Suppressor macrophage (primary cell): ENCODE measurements at places on chromosomes 6 and 20.

- no peak for DNase-seq
These were observed 126.9 kb downstream of the TMEM242 start for GRCh38 chr6:157196391-157196790.

GRCh38 chr6:158311626-158312025, 639 bp upstream of the TULP4 start:
- no peak for DNase-seq

DNA sequence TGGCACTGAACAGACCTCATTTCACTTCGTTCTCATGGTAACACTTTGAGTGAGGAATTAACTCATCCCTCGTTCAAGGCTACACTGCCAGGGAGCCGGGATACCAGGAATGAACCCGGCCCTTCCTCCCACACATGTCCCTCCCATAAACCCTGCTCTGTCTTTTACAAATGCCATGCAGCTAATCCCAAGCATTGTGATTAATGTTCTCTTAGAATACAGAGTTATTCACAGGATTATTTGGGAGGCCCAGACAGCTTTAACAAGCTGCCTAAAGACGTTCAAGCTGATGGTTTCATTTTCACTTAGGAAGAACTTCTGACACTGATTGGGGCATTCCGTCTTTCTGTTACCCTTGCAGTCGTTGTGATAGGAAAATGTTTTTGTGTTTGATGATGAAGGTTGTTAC, 42.5 kb upstream of the CD83 start:
- DNase-seq, result peak; percentile 58

DNA sequence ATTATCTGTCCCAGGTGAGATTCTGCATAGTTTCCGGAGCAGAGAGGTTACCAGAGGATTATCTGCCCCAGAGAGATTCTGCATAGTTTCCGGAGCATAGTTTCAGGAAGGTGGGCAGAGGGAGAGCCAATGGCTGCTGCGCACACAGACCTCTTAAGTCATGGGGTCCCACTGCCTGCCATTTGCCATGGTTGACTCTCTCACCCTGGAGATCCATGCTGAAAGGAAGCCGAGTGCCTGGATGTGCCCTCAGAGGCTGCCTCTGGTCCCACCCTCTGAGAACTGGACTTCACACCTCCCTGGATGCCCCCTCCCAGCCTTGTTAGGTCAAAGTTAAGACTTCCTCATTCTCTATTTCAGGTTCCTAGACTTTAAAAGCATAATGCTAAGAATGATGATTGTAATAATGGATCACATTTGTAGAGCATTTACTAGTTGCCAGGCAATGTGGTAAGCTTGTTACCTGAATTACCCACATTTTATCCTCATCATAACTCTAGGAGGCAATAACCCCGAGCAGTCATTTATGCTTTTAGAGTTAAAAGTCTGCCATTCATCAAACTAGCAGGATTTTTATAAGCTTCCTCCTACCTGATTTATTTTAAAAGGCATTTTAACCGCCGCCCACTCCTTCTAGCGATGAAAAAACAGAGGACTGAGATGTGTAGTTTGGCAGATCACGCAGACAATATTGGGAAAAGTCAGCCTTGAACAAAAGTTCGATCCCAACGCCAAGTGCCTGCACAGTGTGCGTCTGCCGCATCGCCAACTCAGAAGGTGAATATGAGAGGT, 11.9 kb downstream of the SERPINB9 start:
- DNase-seq, result no peak

DNA sequence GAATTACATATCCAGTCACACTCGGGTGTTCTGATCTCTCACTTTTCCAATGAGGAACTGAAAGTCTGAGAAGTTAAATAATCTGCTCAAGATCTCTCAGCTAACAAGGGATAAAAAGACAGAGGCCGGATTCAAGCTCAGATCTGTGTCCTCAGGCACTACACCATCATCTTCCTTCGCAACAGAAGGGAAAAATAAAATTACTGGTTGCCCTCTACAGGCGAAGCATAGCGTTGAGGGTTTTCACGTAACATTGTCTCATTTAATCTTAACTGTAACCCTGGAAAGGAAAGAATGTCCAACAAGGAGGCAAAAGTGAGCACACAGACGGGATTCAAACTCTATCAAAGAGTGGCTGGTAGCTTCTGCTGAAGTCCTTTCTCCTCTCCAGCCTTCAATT, 67.8 kb upstream of the ANKEF1 start:
- DNase-seq, result no peak

DNA sequence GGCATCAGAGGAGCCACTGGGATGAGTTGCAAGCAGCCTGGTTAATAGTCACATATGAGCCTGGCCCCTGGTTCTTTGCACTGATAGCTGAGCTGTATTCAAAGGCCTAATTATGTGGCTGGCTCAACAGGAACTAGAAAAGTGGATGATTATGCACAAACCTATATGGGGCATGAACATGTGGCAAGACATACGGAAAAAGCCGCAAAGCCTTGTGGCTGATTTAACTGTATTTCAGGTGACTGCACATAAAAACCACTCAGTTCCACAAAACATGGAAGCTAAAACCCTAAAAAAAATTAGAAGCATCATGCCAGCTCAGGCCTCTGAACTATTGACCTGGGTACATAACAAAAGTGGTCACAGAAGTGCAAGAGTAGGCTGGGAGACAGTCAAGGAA, 13.0 kb upstream of the MUC22 start:
- DNase-seq, result no peak

DNA sequence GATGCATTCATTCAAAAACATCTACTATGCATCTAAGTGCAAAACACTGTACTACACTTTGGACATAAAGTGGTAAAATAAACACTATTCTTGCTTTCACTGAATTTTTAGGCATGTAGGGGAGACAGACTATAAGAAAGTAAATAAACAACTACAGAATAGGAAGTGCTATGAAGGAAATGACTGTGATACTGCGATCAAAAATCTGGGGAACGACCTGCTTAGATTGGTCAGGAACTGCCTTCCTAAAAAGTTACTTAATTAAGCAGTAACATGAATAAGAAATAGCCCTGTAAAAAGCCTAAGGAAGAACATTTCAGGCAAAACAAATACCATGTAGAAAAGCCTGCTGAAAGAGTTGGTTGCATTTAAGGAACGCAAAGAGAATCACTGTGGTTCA, 50.6 kb downstream of the HACE1 start:
- DNase-seq, result no peak

DNA sequence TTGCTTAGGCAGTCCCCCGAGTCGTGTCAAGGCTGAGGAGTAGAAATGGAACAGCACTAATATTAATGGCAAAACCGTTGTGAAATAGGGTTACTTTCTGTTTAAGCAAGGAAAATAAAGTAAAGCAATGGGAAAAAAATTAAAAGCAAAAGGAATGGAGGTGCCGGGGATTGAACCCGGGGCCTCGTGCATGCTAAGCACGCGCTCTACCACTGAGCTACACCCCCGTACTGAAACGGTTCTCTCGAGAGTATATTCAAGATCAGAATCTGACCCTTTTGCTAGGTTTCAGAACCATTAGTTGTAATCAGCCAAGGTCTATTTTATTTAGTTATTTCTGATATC, 85.5 kb downstream of the TRIM27 start:
- DNase-seq, result peak; percentile 75

GRCh38 chr20:24494460-24494920, 25.1 kb downstream of the SYNDIG1 start:
- DNase-seq, result no peak

DNA sequence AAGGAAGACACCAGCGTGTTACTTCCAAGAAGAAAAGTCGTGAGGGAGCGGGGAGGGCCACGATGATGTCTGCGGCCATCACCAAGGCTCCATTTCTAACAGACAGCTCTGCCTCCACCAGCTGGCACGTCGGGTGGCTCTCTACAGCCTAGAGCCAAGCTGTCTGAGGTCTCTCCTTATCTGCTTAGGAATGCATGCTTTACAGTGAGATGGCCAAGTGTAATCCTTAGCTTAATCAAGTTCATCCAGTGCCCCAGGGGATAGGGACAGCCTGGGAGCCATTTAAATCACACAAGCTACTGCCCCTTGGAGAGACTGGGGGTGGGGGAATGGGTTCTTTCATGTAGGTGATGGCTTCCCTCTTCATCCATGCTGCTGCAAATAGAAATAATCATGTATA, 213.8 kb upstream of the CST7 start:
- DNase-seq, result no peak

DNA sequence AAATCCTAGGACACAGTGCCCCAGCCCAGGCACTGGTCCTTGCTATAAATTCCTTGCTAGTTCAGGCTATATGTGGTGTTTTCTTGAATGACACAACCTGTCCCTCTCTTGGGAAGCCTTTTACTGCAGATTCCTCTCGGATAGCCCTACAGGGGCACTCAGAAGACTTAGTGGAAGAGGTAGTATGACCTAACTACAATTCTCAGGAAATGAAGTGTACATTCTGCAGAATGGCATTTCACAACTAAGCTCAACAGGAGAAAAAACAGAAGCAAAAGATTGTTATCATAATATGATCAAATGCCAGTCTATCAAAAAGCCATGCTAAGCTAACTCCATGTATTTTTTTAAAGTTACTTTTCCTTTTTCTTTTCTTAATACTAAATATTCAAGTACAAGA, 66.3 kb upstream of the FBXL4 start:
- no peak for DNase-seq

GRCh38 chr6:36691612-36692011, 6.0 kb upstream of the RAB44 start:
- no peak for DNase-seq

DNA sequence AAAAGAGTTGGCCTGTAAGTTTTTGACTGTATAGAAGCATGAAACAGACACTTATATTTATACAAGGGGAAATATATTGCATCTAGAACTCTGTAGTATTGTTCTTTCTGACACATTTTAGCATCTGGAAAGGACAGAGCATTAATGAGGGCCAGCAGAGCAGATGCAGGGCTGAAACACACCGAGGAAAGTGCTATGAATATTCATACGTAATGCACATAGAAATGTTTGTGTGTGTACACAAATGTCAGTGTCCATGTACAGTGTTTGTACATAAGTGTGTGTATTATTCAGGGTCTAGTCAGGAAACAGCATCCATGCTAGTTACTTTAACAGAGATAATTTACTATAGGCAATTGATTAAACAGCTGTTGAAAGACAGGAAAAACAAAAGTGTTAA, 146.5 kb upstream of the DTNBP1 start:
- no peak for DNase-seq

DNA sequence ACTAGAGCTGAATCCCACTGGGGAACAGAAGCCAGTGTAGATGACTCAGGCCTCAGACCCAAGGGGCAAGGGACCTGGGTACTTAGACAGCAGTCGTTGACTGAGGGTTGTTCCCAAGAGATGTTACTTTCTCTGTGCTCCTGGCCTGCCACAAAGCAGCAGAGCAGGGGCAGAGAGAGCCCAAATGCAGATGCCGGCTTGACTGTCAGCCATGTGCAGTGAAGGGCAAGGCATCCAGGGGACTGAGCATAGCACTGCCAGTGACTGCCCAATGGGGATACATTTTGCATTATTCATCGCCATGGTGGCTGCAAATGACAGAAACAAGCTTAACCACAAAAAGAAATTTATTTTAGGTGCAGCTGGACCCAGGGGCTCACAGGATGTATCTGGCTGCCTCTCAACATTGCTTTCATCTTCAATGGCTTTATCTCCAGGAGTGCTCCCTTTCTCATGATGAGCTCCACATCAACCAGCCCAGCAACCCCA, 7.6 kb upstream of the TP53RK start:
- DNase-seq, result no peak

DNA sequence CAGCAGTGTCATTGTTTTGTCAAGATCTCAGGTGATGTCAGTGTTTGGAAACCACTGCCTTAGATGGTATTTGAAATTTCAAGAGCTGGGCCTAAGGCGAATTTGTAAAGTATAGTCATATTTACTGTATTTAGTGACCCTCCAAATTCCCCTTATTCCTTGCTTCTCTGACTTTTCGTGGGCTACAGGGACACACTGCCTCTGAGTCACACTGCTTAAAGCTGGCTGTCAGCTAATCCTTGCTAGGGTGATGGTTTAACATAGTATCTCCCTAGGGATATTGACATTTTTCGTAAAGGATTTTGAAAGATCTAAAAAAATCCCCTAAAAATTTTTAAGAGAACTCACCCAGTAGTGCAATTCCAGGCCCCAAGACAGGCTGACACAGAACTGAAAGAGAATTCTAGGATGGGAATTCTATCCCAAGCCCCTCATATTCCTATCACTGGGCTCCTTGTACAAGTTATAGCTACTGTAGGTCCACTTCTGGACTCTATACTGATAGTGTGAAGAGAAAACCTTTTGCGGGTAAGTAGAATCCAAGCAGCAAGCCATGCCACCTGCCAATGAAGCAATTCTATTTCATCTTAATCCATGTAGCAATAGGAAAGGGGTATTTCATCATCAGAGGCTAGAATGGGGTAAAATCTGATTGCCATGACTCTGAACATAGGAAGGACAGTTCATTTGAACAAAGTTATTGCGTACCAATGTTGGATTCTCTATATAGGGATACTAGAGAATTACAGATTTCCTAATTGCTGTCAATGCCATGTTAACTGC, 4.3 kb downstream of the BMP6 start:
- peak; percentile 28 for DNase-seq

DNA sequence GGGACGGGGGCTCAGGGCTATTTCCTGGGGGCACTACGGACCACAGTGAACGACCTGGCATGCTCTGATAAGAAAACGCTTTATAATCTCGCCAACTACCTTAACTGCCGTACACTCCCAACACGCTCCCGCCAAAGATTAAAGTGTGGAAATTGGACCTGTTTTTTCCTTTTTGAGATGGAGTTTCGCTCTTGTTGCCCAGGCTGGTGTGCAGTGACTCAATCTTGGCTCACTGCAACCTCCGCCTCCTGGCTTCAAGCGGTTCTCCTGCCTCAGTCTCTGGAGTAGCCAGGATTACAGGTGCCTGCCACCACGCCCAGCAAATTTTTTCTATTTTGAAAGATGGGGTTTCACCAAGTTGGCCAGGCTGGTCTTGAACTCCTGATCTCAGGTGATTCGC, 346 bp upstream of the SLC44A4 start:
- DNase-seq, result no peak

GRCh38 chr6:15420959-15421438, 175.1 kb downstream of the JARID2 start:
- peak; percentile 71 for DNase-seq

DNA sequence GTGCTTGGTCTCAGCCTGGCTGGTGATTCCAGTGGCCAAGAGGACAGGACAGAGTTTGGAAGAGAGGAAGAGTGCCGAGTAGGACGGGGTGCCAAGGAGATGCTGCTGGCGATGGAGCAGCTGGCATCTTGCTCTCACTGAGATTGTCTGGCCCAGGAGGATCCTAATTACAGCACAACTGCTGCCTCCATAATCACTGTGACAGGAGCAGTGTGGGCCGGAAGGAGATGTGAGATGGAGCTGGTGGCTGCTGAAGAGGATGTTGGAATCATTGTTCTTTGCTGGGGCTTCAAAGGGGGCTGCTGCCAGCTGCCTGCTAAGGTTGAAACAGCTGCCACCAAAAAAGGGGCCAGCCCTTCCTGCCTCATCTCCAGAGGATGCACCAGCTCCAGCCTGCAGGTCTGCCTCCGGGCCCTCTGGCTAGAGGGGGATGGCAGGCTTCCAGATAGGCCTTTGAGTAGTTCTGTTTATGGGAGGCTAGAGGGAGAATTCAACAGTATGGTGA, 214.4 kb downstream of the RNF144B start:
- DNase-seq, result no peak
